ENCODE measurements at places on chromosomes 4 and X.
A peak's percentile ranks its signal among the peaks of the same experiment; 100 is the strongest.

DNA sequence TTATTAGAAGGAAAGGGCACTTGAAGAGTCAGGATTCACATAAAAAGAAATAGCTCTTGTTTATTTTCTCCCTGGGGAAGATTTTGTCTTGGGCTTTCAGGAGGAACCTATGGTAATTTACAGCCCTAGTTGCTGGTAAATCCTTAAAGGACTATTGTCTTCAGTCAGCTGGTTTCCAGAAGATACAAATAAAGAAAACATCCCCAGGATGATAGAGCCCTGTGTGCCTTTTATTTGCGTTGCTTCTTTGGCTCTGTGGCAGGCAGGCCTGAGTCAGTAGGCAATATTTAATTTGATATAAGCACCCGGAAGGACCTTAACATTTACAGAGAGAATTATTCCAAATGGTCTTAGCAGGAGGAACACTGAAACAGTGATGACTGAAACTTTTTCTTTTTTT is 131.0 kb upstream of the SLC34A2 start:
- no peak for DNase-seq

DNA sequence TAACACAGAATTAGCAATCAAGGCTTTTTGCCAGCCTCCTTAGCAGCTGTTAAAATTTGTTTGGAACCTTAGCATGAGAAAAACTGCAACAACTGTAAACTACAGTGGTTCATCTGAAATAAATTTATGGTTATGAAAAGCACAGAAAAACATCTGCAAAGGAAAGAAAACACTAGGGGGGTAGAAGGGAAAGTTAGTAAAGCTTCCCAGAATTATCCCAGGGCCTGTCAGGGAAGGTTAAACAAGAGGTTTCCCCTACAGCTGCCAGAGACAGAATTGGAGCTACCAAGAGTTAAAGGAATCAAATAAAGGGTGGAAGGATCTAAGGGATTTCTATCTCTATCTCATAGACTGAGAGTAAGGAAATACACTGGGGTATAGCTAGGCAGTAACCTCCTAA is 234.7 kb upstream of the DIAPH2 start:
- DNase-seq = no peak

- DNase-seq = no peak
Observed at GRCh38 chrX:96027407-96027806, 657.2 kb upstream of the DIAPH2 start.

DNA sequence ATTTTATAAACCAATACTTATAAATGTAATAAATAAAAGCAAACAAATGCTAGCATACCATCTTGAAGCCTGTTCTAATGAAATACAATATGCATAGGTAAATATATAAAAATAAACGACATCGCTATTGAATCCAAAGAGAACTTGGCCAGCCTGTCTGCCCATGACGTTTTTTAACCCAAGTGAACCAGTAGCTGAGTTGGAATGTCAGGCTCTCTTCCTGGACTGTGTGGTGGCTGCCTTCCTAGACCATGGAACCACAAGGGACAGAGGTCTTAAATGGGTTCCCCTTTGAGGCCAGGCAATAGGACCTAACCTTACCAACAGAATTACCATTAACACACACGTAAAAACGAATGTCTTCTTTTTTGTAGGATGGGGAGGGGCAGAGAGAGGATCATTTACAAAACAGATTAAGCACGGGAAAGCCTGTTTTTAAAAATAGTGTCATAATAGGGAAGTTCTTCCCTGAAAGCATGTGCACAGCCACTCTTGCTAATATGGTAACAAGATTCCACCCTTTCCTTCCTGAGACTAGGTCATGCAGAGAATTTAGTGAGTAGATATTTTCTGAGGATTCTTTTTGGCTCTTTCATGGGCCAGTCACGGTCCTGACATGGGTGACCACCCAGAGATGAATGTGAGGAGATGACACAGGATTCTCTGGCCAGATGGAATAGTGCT is 69.4 kb upstream of the ACSL1 start:
- DNase-seq = no peak

- no peak for DNase-seq
Observed at GRCh38 chr4:155237567-155237966, 29.1 kb downstream of the NPY2R start.

DNA sequence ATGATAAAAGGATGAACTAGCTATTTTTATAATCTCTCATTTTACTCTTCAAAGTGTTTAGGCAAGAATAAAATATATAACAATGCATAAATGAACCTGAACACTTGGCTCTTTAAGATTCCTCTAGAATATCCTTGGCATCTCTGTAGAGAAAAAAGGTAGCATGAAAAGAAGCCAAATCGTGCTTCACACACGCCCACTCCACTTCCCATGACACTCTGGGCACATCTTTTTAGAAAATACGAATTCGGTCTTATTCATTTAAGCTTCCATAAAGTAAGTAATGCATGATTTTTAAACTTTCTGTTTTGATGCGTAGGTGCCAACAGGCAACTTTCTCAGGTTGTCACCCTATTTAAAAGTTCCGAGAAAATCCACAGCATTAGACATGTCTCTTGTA is 73.6 kb upstream of the SORBS2 start:
- DNase-seq = no peak

DNA sequence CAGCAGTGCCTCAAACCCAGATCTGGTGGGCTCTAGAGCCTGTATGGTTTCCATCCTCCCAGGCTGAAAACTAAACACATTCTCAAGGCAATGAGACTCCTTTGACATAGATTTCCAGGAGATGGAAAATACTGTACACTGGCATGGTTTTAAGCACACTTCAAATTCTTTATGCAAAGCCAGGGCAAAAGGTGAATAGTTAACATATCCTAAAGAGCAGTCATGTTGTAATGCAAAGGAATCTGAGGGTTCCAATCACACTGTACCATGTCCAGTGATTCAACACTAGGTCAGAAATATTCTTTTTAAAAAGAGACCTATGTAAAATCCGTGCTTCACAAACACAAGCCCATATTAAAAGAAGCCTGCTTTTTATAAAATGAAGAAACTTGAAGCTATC is 195.3 kb downstream of the QDPR start:
- DNase-seq = no peak

DNA sequence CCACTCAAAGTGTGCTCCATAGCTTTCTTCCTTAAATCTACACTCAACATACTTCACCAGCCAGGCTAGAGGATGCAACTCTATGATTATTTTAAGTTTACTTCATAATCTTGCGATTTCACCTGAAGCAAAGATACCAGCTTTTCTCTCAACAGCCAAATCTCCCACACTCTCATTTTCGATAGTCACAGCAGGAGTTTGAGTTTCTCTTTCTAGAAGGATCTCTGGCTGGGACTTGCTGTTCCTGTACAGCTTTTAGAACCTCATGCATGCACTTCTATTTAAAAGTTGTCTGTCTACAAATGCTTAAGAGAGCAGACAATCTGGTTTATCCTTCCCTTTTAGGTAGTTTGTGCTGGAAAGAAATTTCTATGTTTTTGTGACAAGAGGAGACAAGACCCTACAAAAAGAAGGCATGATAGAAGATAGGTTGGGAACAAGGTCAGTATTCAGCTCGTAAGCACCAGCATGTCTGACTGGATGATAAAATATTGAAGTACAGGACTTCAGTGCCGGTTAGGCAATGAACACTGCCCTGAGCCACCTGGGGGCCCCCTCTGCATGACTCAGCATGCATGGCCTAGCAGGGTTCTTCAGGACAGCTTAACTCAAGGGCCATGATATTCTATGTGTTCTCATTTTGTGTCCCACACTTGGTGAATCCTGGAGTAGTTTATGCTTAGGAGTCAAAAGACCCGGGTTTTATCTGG is 65.6 kb downstream of the ATXN3L start:
- DNase-seq = no peak

GRCh38 chrX:15299941-15300851 is 15.2 kb downstream of the ASB11 start:
- no peak for DNase-seq

DNA sequence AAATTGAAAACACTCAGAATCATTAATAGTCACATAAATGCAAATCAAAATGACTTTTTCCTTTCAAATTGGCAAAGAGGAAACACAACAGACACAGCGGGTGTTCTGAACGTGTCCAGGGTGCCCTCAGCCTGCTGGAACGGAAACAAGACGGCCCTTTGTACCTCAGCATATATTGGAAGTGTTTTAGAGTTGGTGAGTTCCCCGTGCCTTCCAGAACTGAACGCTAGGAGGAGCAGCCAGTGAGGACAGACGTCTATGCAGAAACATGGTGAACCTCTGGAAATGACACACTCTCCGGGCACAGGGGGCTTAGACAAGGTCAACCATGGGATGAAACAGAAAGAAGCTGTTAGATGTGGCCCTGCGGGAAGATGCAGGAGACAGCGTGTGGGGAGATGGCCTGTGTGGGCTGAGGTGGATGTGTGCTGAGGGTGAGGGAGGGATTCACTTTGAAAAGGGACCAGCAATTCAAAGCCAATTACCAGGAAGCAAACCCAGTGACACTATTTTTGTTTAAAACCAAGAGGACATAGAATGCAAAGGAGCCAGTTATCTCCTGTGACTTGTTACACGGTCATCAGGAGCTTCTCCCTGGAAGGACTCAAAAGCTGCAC is 40.4 kb downstream of the RNF212 start:
- DNase-seq = no peak

DNA sequence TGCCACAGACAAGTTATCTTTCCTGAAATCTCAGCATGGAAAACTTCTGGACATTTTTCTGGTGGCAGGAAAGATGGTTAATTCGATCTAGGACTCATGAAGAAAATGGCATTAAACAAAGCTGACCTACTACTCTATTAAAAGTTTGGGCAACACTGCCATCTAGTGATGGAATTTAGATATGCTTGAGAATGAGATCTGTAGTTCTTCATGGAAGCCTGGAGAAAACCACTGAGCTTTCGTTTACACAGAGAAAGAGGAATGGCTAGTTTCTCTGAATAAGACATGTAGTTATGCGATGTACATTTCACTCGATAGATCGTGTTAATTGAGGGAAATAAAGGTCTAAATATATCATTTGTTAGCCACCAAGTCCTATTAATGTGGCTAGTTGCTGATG is 51.7 kb upstream of the CHRDL1 start:
- DNase-seq = no peak

DNA sequence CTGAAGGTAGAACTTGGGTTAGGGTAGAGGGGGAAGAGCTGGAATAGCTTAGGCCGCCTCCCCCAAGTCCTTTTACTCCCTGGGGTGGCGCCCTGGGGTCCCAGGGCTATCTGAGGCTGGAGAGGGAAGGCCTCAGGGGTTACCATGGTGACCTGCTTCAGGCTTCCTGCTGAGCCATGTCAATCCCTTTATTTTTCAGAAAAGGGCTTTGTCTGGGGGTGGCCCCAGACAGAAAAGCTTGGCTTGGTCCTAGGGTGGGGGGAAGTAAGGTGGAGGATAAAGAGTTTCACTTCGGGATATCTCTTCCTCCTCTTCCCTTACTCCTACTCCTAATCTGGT is 6.3 kb downstream of the EFNB1 start:
- peak; percentile 44 for DNase-seq

GRCh38 chr4:41129936-41130440 is 84.4 kb downstream of the APBB2 start:
- DNase-seq = no peak

- no peak for DNase-seq
Observed at GRCh38 chrX:153520287-153520917, 3.0 kb downstream of the ATP2B3 start.

DNA sequence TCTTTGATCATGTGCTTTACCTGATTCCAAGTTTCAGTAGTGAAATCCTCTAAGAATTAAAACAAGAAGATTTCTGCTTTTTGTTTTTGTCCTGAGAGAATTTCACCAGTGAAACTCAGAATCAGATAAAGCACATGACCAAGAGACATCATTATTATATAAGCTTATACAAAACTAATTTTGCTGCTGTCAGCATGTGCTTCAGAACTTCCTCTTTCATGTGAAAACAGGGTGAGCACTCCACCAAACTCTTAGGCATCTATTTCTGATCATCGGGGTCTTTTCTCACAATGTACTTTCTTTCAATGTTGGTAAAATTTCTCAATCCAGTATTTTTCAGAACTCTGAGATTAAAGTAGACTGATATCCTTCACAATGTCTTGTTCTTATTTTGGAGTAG is 152.1 kb downstream of the SLC39A8 start:
- no peak for DNase-seq

DNA sequence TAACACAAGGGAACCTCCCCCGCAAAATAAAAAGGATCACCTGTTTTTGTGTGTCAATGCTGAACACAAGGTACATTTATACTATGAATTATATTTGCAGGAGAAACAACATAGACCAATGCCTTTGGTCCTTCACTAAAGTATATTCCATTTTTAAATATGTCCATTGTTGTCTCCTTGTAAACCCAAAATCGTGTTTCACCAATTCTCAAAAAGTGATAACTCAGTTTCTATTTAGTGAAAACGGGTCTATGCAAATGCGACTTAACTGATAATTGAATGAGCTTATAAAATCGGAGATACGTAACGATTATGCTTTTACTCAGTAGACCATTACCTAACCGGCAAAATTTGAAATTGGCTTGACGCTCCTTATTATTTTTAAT is 2.1 kb downstream of the BRWD3 start:
- no peak for DNase-seq

DNA sequence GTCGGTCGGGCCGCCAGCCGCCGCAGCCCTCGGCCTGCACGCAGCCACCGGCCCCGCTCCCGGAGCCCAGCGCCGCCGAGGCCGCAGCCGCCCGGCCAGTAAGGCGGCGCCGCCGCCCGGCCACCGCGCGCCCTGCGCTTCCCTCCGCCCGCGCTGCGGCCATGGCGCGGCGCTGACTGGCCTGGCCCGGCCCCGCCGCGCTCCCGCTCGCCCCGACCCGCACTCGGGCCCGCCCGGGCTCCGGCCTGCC is 213 bp downstream of the NFKB1 start:
- no peak for DNase-seq

DNA sequence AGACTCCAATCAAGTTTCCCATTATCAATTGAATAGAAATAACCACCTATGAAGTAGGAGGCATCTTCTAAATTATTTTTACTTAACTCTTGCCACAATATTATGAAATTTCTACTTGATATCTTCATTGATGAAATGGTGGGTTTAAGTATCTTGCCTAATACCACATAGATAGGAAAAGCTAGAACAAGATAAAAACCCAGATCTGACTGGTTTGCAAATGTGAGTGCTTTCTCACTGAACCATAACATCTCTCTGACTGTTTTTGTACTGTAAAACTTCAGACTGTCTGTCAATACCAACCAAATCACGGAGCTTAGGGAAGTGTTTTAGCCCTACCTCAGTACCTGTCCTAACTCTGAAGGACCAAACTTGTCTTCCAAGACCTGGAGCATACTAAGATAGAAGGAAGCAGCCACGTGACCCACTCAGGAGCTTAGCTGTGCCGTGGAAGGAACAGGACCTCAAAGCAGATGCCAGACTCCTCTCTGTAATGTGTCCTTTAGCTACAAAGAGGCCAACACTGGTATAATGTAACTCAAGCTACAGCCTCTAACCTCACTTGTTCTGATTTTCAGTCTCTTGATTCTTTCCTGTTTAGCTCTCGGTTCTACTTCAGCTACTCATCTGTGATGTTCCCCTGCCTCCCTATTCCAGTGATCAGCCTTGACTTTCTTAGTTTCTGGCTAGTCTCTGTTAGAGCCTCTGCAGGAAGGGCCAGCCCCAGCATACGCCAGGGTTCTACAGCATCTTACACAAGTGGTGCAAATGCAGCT is 84.4 kb downstream of the LRP2BP start:
- no peak for DNase-seq

Data from vagina (tissue), 2 donors.